ENCODE measurements at places on chromosomes 1 and 21.

- DNase-seq = no peak
These were observed 9.0 kb downstream of the CD2 start for GRCh38 chr1:116763116-116763786.

DNA sequence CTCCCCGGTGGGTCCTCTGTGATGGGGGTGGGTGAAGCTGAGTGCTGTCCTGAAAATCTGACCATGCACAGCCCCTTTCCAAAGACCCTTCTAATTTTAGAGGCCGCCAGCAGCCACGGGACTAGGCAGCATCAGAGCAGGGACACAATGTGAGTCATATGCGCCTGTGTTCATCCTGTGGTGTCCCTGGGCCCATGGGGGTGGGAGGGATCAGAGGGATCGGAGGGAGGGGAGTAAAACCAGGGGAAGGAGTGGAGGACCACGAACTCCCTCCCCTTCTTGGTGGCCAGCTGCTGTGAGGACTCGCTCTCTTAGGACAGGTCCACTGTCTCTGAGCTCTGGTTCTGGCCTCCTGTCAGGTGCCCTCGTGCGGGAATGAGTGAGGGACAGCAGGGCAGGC lies 61.5 kb downstream of the ADARB1 start:
- DNase-seq = no peak

GRCh38 chr1:14181191-14181795 lies 417.2 kb upstream of the KAZN start:
- DNase-seq = no peak

DNA sequence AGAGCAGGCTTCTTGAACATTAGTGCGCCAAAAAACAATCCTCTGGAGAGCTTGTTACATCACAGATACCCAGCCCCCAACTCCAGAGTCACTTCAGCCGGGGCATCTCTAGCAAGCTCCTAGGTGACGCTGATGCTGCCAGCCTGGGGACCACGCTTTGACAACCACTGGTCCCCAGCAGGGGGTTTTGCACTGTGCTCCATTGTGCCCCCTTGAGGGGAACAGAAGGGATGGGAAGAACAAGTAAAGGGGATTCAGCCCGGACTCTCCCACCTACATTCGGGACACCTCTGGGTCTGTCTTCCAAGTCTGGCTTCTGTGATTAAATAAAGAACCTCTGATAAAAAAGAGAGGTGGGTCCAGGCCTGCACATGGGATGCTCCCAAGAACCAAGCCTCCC lies 60.4 kb downstream of the ATP5PO start:
- DNase-seq = no peak

- DNase-seq = no peak
These were observed 91.5 kb downstream of the IER5 start for GRCh38 chr1:181179987-181180365.

- DNase-seq = no peak
These were observed 213.3 kb downstream of the ROR1 start for GRCh38 chr1:63987014-63987627.

DNA sequence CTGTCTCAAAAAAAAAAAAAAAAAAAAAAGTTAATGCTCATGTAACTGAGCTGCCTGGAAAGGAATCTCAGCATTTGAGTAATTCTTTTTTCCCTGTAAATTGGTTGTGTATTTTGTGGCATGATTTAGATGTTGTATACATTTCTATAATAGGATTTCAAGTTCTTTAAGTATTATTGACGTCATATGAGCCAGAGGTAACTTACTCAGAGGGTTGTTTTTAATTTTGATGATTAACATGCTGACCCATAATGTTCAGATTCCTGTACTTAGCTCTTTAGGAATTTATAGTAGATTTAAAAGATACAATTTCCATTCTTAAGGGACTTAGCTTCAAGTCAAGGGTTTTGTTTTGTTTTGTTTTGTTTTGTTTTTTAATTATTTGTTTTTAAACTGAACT lies 120.4 kb downstream of the CACHD1 start:
- DNase-seq = no peak

DNA sequence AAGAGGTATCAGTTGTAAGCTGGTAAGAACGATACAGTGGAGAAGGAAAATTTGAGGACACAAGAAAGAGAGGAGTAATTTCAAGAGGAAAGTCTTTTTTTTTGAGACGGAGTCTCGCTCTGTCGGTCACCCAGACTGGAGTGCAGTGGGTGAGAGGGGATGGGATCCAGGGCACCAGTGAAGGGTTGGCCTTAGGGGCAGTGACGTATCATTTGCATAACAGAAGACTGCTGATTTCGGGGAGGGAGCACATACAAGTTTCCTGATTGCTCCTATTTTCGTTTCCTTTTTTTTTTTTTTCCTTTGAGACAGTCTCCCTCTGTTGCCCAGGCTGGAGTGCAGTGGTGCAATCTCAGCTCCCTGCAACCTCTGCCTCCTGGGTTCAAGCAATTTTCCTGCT lies 4.2 kb downstream of the S100A13 start:
- no peak for DNase-seq

DNA sequence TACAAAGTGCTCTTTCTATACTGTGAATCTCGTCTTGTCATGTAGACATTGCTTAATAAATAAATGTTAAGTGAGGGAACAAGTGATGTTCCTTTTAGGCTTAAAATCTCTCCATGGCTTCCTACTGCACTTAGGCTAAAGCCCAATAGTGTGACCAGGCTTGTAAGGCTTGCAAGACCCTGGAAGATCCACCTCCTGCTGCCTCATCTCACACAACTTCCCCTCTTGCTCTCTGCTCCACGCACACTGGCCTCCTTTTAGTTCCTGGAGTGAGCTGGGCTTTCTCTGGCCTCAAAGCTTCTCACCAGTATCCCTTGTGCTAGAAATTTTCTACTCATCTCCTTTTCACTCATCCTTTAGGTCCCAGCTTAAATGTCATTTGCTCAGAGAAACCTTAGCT lies 41.5 kb upstream of the DIPK1A start:
- no peak for DNase-seq

- no peak for DNase-seq
These were observed 22.8 kb downstream of the RAB4A start for GRCh38 chr1:229293528-229294204.

DNA sequence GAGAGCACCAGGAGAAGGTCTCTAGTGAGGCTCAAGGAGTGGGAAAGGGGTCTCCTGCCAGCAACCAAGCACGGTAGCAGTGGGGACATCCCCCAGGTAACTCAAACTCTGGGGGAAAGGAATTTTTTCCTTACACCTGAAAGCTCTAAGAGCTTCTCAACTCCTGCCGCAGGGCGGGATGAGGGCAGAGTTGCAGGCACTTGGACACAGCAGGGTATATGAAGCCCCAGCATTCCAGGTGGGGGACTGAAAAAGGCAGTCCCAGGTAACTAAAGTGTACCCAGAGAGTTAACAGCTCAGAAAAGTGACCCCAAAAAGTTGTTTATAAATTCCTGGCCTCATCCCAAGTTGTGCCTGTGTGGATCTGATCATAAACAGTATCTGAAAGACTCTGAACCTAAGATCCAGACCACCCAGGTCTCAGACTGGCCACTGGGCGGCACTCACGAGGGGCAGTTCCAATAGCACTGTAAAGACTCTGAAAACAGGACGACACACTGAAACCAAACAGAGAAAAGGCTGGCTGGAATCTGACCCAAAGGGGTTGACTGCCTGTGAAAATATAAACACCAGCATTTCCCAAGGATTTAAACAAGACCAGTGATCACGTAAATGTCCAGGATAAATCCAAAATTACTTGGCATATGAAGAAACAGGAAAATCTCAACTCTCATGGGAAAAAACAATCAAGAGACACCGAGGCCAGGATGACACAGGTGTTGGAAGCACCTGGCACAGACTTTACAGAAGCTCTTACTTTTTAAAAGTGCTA lies 47.5 kb downstream of the HSF2BP start:
- DNase-seq = no peak

GRCh38 chr1:2597441-2598328 lies 11.1 kb downstream of the PRXL2B start:
- DNase-seq = no peak

GRCh38 chr1:4772294-4773010 lies 118.0 kb downstream of the AJAP1 start:
- no peak for DNase-seq

DNA sequence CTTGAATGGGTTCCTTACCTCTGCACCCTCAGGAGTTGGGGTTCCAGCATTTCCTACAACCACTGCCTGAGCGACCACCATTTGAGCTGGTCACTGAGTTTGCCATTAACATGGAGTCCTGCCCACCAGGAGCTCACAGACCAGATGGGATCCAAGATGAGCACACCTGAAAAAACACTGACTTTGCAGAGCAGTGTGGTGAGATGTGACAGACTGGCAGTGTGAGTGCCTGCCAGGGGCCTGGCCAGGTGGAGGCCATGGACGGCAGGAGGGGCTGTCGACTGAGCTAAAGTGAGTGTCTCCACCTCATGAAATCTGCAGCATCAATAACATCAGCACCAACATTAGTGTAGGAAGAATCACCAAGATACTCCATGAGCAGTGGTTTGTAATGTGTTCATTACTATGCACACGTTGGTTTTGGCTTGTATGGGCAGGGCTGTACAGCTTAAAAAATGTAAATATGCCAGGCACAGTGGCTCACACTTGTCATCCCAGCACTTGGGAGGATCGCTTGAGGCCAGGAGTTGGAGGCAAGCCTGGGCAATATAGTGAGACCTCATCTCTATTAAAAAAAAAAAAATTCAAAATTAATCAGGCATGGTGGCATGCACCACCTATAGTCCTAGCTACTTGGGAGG lies 12.2 kb upstream of the MIXL1 start:
- no peak for DNase-seq

DNA sequence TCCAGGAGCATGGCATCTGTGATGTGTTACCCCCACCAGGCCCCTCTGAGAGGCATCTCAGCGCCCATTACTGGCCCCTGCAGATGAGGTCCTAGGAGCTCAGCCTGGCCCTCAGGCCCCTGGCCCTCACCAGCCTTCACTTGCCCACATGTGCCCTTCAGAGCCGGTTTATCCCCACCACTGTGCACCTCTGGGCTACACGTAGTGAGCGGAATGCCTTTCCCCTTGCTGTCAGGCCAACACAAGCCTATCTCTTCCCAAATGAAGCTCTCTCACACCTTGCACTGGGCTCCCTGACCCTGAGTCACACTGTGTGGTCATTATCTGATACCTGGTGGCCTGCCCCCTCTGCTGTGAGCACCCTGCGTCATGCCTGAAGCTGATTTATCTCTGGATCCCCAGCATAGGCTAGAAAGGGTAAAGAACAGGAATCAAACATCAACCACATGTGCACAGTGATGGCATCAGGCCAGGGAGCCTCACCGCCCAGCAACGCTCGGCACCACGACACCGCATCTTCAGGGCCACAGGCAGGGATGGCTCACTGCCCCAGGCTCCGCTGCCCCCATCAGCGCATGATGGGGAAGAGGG lies 49.1 kb downstream of the GLIS1 start:
- DNase-seq = no peak

GRCh38 chr1:27952147-27952546 lies 7.6 kb upstream of the XKR8 start:
- no peak for DNase-seq

GRCh38 chr1:160154790-160155189 lies 3.4 kb downstream of the ATP1A4 start:
- no peak for DNase-seq

- DNase-seq = no peak
These were observed 126.4 kb downstream of the COL24A1 start for GRCh38 chr1:86030180-86030579.

- DNase-seq = no peak
These were observed 829 bp downstream of the PEA15 start for GRCh38 chr1:160206036-160206389.

GRCh38 chr1:57232500-57232899 lies 191.4 kb downstream of the DAB1 start:
- DNase-seq = no peak

- no peak for DNase-seq
These were observed 73.2 kb upstream of the KIAA1614 start for GRCh38 chr1:180839547-180839946.

GRCh38 chr1:32755098-32755809 lies 52.7 kb upstream of the SYNC start:
- DNase-seq = no peak

DNA sequence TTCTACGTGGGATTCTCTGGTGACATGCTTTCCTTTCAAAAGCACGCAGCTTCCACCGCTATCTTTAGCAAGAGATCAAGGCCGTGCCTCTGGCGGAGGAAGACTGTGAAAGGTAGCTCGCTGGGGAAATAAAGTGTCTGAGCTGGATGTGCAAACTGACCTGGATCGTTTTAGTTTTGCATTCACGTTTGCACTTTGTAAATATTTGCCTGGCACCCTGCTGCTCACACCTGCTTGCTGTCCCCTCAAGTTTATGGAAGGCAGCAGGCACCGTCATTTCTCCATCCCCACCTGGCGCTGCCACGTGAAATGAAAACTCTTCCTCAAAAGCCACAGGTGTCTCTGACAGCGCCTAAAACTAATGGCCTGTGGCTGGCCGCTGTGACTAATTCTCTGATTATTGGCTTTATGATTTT lies 44.0 kb upstream of the TARDBP start:
- DNase-seq = no peak

DNA sequence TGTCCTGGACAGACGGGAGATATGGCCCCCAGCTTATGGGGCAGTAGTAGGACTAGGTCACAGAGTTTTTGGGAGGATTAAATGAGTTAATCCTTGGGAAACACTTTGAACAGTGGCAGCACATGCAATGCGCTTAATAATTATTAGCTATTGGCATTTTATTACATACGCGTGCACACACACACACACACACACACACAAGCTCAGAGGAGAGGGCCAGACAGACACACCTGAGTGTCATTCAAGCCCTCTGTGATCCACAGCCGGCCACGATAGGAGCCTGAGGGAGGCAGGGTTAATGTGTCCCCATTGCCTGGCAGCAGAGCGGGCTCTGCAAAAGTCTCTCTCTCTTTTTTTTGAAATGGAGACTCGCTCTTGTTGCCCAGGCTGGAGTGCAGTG lies 37.9 kb downstream of the EPHA2 start:
- DNase-seq = no peak

DNA sequence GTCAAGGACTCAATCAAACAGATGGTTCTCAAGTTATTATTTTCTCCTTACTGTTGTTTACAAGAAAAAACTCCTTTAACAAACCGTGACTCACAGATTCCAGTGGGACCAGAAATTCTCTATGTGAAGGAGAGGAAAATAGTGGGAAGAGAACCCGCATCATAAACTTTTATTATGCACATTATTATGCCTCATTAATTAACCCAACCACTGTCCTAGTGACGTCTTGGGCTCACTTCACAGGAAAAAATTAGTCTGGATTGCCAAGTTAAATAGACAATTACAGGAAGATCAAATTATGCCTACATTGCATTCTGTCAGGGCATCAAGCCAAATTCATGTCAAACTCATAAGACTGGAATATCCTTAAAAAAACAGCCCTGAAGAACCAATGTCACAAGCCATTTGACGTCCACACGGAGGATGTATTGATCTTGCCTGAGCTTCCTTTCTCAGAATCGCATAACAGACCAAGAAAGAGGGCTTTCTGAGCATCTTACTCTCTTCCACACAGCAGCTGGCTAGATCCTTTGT lies 347.8 kb downstream of the DUSP10 start:
- DNase-seq = no peak

DNA sequence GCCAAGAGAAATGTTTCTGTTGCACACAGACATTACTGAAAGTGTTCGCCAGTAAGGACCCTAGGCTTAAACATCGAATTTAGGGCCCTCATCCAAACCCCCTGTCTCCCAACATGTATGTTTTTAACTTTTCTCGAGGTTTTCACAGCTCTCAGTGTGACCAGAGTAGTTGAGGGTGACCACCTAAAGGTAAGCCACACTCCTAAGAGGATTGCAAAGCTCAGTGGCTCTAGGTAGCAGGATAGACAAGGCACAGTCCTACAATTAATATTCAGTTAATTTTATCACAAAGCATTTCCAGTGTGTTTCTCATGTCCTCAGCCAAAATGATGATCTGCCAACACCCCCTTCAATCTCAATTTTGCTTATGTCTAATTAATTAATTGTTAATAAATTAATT lies 695 bp upstream of the ALG14 start:
- no peak for DNase-seq

GRCh38 chr1:218351391-218352074 lies 6.4 kb downstream of the TGFB2 start:
- no peak for DNase-seq
